ENCODE measurements at places on chromosomes 7 and 10.

DNA sequence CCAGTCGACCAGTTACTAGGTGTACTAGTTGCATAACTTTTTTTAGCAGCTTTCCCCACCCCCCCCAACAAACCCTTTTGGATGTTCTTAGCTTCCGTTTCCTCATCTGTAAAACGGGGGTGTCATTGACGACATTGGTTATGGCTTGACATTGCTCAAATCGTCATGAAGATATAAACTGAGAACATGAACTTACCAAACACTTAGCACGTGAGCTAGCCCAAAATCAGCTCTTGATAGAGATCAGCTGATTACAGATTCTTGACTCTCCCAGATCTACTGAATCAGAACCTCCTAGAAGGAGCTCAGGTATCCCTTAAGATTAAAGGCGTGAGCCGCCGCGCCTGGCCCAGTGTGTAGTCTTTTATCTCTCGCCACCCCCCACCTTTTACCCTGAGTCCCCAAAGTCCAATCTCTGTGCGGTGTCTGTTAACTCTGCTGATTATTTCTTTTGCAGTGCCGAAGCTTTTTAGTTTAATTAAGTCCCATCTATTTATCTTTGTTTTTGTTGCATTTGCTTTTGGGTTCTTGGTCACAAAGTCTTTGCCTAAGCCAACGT, 1.0 kb upstream of the GNA12 start:
- DNase-seq = no peak

- DNase-seq = no peak
Observed at GRCh38 chr7:142697270-142697669, 52.0 kb upstream of the PRSS1 start.

GRCh38 chr7:35694161-35694783, 663 bp downstream of the HERPUD2 start:
- no peak for DNase-seq

GRCh38 chr10:11908991-11909390, 85.8 kb downstream of the PROSER2 start:
- DNase-seq = no peak

GRCh38 chr10:63889803-63890202, 368.6 kb downstream of the REEP3 start:
- DNase-seq = no peak

GRCh38 chr10:114771157-114771556, 50.4 kb upstream of the FHIP2A start:
- DNase-seq = no peak
